ENCODE measurements at places on chromosomes 3 and 15.

DNA sequence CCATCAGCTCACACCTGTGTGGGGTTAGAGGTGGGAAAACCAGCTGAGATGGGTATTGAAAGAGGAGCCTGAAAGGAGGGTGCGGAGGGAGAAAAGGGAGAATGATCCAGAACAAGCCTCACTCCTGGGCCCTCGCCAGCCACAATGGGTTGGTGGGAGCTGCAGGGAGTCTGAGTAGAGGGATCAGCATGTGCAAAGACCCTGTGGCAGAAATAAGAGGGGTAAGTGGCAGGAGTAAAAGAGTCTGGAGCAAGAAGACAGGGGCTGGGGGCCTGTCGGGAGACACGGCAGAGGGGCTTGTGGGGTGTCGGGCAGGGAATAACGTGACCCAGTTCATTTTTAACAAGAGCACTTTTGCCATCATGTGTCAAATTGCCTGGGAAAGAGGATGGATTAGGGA is 34.0 kb downstream of the CCDC33 start:
- DNase-seq = no peak

- DNase-seq = peak; percentile 52
Observed at GRCh38 chr3:49745986-49746385, 22.2 kb upstream of the GMPPB start.

- no peak for DNase-seq
Observed at GRCh38 chr15:88448991-88449461, 18.2 kb downstream of the MRPL46 start.

DNA sequence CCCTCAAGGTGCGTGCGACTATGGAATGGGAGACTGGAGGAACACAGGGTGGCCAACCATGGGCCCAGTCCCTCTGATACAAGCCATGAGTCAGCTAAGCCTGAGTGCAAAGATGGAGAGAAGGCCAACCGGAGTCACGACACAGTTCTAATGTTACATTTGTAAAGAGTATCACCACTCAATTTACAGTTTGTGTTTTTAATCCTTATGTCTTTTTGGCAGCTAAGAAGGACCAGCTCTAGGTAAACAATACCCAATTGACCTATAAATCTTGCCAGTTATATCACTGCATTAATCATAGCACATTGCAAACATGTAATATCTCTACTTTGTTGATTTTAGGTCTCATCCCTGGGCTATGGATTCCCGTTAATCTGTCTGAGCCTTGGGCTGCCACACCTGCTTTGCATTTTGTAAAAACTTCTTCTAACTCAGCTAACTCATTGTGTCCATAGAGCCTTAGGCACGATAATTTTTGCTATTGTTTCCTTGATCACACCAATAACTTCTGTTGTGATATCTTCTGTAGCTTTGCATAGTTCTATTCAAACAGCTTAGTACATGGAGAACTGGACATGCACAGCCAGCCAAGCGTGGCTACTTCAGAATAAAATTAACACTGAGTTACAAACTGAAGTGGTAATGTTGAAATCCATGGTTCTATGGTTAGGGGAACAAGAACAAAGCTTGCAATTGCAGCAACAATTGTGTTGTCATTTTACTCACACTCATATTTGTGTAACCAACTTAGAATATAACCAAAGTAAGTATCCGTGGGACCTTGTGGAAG is 50.3 kb downstream of the LSM3 start:
- DNase-seq = no peak

DNA sequence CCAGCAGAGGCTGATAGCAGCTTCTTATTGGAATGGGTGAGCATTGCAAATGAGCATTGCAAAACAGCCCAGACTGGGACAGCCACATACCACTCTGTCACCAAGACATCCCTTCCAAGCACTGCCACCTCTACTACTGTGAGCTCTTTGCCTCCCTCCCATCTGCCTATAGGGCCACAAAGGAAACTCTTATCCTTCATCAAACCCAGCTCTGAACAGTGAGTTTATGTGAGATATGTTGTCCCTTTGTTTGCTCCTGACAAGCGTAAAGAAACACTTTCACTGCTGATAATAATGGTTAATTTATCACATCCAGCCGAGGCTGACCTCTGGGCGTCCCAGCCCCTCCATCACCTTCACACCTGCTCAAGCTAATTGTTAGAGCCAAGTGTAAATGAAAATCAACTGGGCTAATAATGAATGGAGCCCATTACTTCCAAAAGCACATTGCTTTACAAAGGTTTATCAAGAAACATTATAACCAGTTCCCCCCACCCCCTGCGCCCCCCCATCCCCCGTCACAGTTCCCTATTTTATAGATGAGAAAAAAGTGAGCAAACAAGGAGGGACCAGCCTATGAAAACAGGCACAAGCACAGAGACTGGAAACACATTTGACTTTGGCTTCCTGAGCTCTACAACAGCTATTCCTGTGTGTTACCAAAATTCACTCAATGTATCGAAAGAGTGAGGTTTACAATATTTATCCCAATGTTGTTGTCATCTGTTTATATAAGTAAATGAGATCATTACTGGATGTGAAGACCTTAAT is 146.3 kb downstream of the ANXA2 start:
- no peak for DNase-seq
